ENCODE measurements at places on chromosomes 16 and 17.

- DNase-seq = no peak
These were observed 126.9 kb downstream of the KIF2B start for GRCh38 chr17:53949473-53950090.

DNA sequence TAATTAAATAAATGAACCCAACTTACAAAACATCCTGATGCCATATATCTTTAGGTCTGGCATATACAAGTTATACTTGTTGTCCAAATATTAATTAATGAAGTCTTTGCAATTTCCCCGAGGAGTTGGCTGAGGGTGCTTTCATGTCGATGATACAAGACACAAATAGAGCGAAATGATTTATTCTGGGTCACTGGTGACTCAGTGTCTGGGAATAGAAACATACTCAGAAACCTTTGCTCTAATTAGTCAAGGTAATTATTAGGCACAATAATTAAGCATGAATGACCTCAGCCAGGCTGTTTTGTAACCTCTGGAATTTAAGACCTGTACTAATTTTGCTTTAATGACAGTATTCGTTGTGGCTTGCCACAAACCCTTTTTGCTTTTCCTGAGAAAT is 37.0 kb upstream of the HAPSTR1 start:
- no peak for DNase-seq

DNA sequence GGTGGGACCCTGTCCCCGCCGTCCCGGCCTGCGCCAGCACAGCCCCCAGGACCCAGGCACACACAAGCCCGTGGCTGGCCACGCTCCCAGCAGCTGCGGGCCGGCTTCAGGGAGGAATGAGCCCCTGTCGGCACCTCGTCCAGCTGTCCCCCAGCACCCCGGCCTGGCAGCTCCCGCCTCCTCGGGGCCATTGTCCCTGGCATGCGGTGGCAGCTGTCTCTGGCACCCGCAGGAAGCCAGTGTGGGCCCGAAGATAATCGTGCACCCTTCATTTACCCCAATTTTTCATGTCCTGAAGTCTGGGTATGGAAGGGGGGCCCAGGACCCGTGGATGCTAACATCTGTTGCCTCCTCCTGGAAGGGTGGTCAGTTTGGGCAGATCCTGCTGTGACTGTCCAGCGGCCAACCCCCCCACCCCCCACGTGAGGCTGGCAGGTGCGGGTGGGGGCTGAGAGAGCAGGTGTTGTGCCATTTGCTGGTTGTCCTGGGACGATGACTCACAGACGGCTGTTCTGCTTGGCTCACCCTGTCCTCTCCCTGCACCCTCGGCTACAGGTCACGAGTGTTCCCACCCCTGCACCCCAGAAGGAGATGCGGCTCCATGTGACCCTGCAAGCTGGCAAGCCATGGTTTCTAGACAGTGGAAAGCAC is 4.0 kb upstream of the LMF1 start:
- DNase-seq = no peak

DNA sequence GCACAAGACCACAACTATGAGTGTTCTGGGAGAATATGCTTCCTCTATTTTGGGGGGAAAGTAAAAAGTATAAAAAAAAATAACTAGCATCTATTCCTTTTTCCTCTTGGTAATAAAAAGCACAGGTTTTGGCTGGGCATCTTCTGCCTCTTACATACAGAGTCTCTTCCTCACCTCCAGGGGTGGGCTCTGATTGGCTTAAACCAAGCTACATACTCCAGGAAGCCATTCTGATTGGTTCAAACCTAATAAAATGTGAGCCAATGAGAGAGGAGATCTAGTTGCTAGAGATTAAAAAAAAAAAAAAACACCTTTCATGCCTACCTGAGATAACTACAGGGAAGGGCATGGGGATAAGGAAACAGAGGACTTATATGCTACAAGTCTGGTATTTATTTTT is 365.9 kb upstream of the ERCC4 start:
- DNase-seq = no peak

- DNase-seq = no peak
These were observed 145.5 kb upstream of the PMFBP1 start for GRCh38 chr16:72317446-72317845.

- no peak for DNase-seq
These were observed 154.8 kb downstream of the SALL1 start for GRCh38 chr16:50996166-50996829.

DNA sequence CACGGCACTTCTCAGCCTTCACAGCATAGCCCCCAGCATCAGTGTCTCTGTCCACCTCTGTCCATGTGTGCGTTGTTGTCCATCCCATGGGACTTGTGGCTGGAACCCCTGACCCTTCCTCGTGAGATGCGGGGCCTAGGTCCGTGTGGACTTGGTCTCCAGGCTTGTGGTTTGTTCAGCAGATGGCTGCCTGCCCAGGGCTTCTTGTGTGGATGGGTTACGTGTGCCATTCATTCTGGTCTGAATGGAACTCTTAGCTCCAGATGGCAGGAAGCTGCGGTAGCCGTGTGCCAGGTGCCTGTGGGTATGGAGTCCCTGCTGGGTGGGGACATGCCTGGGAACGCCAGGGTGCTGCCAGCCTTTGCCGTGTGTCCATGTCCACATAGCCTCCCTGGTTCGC is 31.7 kb upstream of the NUDT16L1 start:
- peak; percentile 76 for DNase-seq

DNA sequence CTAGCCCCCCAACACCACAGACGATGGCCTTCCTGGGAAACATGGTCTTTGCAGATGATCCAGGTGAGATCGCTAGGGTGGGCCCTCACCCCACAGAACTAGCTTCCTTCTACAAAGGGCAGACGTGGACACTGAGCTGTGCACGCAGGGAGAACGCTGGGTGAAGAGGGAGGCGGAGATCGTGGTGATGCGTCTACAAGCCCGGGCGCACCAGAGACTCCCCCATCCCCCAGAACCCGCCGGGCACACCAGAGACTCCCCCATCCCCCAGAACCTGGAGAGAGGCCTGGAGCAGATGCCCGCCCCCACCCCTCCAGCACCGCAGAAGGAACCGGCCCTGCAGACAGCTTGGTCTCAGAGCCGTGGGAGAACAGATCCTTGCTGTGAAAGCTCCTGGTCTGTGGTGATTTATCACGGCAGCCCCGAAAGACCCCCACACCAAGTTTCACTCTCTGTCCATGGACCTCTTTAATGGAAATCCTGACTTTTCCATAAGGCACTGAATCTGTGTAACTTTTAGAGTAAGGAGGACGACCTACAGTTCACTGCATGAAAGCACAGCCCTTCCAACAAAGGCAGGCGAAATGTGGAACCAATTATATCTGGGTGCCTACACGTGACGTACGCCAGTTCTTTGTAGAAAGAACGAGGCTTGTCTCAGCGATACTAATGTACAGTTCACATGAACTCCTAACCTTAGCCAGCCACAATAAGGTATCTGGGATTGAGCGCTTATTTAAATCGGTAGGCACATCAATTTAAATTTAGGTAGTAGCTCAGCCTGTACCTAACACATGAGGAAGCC is 88.5 kb downstream of the ANKRD11 start:
- no peak for DNase-seq

GRCh38 chr16:3696425-3697218 is 20.7 kb downstream of the TRAP1 start:
- no peak for DNase-seq

Data from COR-L47 (cell line).